Cerebellar nuclear complex (tissue), 1 donor: ENCODE measurements at places on chromosomes 11 and 22.

GRCh38 chr11:32316232-32316631 lies 119.1 kb downstream of the WT1 start:
- no peak for DNase-seq

GRCh38 chr11:64916040-64916774 lies 802 bp downstream of the ATG2A start:
- no peak for DNase-seq

GRCh38 chr11:96738311-96738710 lies 348.5 kb downstream of the JRKL start:
- no peak for DNase-seq

GRCh38 chr11:133232665-133233064 lies 299.6 kb downstream of the OPCML start:
- no peak for DNase-seq

GRCh38 chr11:115085461-115086210 lies 407.3 kb downstream of the NXPE2 start:
- DNase-seq, result no peak

GRCh38 chr11:67450796-67451657 lies 1.5 kb downstream of the GPR152 start:
- DNase-seq, result no peak
